Motor neuron (in vitro differentiated cells): ENCODE measurements at places on chromosomes 6 and 20. TPM values are rescaled to one million over a fixed set of nuclear protein-coding genes. Genes with fewer than 3 reads are reported as not detected.

Gene HLA-DQA2
- 0.35 TPM in 1 of 2 replicates, not detected in the other for total RNA-seq

Gene LKAAEAR1
- total RNA-seq, result 0.76 TPM in 1 of 2 replicates, not detected in the other

Gene CRIP3
- total RNA-seq, result 1.1 and 2.8 TPM in 2 replicates

Gene SMIM29
- 33.0 and 34.4 TPM in 2 replicates for total RNA-seq

Gene IYD
- total RNA-seq, result 0.05 and 0.19 TPM in 2 replicates
